ENCODE measurements at places on chromosomes 7 and 10.
A peak's percentile ranks its signal among the peaks of the same experiment; 100 is the strongest.

DNA sequence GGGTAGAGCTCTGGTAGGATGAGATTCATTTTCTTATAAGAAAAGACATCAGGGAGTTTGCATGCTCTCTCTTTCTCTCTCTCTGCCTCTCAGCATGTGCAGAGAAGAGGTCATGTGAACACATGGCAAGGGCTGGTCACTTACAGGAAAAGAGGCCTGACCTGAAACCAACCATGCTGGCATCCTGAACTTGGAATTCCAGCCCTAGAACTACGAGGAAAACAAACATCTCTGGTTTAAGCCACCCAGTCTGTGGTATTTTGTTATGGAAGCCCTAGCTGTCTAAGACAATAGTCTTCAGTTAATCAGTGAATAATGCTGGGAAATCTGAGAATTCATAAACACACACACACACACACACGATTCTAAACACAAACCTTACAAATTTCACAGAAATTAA is 1104.2 kb upstream of the LRRN3 start:
- no peak for DNase-seq

DNA sequence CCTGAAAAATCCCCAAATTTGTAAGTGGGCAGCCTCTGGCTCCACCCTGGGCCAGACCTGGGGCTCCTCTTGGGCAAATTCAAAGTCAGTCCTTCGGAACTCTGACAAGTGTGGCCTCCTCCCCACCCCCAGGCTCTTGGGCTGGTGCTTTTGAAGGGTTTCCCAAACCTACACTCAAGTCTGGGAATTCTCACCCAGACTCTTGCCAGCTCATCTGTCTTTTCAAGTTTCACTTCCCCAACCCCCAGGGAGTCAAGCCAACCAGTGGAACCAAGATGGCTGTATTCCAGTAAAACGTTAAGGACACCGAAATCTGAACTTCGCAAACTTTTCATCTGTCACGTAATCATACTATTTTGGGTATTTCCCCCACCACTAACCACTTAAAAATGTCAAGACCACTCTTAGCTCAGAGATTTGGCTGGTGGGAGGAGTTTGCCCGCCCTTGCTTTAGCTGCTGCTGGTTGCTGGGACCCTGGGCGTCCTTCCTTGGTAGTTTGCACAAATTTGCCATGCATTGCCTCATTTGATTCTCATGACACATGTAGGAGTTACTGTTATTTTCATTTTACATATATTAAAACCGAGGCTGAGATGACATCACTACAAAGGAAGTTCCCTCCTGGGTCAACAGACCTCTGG is 1.7 kb upstream of the MYO1G start:
- DNase-seq: peak; percentile 73

- no peak for DNase-seq
These were observed 72.9 kb upstream of the PRLHR start for GRCh38 chr10:118668228-118668952.

DNA sequence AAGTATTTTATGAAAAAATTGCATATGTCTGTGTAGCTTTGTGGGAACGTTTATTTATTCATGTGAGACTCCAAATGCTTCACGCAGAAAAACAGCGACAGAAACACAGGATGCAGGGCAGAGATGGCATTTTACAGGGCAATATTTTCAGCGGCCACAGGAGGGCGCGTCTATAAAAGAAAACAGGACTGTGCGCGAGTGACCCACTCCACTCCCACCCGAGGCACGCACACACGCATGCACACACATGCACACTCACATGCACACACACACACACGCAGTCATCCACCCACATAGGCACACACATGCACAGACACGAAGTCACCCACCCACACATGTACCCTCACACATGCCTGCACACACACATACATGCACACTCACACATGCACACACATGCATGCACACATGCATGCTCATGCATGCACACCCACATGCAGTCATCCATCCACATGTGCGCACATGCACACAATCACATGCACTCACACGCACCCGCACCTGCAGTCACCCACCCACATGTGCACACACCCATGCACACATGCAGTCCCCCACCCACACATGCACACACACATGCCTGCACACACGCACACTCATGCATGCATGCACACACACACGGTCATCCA is 96.3 kb downstream of the DNAJB6 start:
- peak; percentile 63 for DNase-seq

GRCh38 chr10:74766501-74766900 is 59.9 kb upstream of the KAT6B start:
- DNase-seq: no peak

DNA sequence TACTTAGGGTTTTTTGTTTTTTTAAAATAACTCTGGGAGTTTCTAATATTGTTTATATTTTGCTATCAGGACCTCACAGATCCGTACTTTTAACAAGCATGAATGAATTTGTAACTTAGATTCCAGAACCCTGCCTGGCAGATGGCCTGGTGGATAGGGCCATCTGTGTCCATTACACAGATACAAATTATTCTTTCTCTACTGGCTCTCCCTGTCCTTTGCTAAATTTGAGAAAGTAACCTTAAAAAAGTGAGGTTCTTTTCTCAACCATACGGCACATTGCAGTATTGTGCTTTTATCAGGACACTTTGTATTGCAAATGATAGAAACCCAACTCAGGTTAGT is 26.6 kb downstream of the LCOR start:
- no peak for DNase-seq

DNA sequence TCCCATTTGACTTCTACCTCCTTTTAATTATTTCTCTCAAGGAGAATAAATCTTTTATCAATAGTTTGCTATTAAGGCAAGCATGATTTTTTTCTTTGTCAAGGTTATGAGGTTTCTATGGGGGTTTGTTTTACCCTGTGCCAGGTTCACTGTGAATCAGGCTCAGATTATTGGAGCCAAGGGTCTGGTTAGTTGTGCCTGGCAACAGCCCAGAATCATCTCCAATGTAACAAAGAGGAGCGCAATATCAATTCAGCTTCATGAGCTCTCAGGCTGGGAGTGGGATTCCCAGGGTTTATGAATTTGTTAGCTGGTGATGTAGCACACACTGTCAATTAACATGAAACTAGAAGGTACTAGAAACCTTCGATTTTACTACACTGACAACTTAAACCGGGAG is 73.2 kb downstream of the AASS start:
- DNase-seq: no peak

- no peak for DNase-seq
These were observed 1344.3 kb upstream of the LRRTM3 start for GRCh38 chr10:65581426-65582026.

DNA sequence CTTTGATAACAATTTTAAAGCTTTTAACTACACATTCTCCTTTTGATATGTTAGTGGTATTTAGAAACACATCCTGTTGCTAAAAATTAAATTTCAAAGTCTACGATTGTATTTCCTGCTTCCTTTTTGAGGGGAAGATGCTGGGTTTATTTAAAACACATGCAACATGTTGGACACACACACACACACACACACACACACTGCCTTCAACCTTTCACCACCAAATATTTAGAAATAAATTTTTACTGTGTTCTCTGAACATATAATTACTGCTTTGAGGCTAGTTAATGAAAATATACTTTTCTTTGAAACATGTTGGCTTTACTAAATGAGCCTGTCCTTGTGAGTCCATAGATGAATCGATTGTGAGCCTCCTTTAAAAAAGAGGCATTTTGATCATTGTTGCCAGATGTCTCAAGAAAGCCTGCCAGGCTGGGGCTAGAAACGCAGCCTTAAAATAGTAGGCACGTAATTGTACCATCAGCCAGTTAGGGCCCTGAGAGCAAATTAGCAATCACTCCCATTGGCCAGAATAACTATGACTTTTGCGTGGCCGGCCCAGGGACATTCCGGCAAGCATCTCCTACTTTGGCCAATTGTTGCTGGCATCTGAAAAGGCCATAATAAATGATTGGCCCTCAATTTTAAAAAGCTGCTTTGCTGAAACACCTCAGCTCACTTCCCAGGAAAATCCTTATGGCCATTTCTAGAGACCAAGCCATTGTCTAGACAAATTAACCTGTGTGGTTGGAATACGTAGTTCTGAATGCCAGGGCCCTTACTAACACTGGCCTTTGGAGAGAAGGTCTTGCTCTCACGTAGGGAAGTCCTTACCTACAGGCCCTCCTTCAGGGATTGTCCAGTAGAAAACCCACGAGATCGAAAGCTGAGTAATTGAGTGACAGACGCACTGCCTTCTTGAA is 9.9 kb upstream of the TEX36 start:
- no peak for DNase-seq

DNA sequence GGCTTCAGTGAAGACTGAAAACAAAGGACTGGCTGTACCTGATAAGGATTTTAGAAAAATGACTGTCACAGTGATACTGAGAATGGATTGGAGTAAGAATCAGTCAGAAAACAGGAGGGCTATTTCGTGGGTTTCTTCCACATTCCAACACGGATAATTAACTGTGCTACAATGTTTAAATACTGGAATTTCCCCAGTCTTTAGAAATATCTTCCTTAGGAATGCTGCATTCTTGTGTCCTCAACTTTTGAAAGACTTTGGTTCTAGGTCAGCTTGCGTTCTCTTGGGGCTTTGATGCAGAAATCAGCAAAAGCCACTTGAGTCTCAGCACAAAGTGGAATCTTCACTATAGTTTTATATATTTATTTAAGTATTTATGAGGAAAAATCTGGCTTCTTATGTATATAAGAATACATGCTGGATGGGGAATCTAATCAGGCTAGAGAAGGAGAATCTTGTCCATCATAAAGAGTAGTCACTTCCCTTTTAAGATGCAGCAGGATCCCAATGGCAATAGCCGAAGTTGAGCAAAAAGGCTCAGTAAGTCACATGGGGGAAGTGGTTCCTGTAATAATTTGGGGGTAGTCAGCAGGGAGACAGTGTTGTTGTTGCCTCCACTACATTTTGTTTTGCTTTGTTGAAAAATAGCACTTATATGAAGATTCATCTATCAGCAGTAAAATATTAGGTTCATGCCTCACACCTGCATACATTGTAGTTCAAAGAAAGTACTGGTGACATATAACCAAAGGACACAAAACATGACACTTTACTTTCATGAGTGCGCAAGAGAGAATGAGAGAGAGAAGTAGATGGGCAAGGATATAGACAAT is 86.0 kb downstream of the CH25H start:
- no peak for DNase-seq

- no peak for DNase-seq
These were observed 14.8 kb downstream of the NRCAM start for GRCh38 chr7:108441392-108441955.

GRCh38 chr10:42970451-42971250 is 106.2 kb upstream of the RET start:
- no peak for DNase-seq

DNA sequence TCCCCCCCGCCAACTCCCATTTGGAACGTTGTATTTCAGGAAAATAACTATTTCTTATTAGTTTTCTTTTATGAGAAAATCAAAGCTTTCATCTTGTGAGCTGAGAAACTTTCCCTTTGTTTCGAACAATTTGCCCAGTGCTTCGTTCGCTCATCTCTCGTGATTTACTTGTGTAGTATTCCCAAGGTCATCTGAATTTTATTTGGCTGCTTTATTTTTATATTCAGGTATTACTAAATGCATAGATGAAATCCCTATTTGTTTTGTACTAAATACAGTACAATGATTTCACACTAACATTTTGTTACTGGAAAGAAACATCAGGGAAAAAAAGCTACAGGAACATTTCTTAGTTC is 12.0 kb upstream of the EBLN1 start:
- DNase-seq: no peak

DNA sequence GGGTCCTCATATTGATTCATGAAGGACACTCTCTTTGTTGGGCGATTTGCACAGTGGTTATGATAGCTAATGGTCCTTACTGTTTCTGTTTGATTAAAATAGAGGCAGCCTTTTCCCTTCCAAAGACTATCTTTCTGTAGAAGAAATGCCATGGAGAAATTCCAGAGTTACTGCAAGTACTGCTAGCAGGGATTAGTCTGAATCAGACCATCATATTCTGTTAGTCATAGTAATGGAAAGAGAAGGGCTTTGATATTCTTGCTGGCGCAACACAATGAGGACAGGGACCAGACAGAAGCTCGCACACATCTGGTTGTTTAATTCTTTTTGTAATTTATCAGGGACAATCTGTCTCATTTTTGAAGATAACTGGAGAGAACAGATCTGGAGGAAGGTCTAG is 304.5 kb upstream of the FZD8 start:
- DNase-seq: no peak

DNA sequence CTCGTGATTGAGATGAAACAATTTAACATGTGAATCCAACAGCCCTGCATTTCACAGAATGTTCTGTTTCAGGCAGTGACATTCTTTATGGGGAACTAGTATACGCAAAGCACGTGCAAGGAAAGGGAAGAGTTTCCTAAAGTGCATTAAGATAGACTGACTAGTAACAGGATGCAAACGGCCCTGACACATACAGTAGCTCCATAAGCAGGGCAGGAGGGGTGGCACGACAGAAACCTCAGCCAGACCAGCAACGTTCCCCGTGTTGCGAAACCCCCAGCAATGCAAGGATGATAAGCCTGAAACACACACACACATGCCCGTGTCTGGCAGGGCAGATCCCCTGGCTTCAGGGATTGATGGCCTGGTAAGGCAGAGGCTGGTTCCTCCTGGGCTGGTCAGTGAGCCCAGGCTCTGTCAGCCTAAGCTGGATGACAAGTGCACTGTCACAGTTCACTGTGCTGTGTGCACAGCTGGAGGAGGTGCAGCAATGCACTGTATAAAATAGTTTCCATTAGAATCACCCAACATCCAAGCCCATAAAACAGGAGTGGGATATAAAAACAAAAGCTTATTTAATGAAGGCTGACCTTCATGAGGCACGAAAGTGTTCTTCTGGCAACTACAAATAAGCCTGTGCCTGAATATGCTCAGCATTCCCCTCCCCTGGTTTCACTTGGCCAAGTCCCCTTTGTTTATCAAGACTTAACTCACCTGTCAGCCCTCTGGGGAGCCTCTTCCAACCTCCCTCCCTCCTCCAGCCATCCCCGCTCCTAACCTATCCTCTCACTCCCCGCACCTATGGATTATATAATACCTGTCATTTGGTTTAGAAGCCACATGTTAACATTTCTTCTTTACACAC is 88.8 kb downstream of the GSAP start:
- no peak for DNase-seq

DNA sequence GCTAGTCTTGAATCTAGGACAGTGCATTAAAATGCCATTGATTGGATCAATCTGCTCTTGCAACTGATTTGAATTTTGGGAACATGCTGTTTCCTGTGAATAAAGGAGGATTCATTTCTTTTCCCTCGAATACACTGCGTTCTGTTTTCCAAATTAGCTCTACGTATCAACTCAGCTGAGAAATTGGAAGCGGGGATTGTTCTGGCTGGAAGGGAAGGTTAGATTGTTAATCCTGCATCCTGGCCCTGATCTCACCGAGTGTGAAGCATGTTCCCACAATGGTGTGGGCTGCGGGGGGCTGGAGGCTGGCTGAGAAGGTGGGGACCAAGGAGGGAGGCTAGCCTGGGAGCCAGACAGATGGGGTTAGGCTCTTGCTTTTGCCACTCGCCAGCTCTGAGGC is 17.6 kb downstream of the HTRA1 start:
- no peak for DNase-seq

DNA sequence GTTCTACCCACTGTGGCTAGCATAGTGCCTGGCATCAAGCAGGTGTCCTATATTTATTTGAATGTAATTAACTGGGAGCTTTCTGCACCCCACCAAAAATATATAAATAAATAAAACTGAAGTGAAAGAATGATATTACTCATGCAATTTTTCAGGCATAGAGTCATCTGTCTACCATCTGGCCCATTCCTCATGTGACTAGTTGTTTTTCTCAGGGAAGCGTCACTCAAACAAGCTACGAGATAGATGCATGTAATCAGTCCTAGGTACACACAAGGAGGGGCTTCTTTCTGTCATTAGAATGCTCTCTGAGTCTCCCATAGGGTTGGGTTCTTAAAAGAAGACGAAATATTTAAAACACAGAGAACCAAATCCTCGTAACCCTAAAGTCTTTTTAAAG is 255.5 kb upstream of the KMT2E start:
- no peak for DNase-seq

Data from stimulated activated CD4-positive, alpha-beta T cell treated with anti-CD3 and anti-CD28 coated beads, Interleukin-4, amount 100 ng/mL, for 1 hour (primary cell).